C1 segment of cervical spinal cord (tissue), 14 donors: ENCODE measurements at places on chromosomes 6 and 20.
A peak's percentile ranks its signal among the peaks of the same experiment; 100 is the strongest.

DNA sequence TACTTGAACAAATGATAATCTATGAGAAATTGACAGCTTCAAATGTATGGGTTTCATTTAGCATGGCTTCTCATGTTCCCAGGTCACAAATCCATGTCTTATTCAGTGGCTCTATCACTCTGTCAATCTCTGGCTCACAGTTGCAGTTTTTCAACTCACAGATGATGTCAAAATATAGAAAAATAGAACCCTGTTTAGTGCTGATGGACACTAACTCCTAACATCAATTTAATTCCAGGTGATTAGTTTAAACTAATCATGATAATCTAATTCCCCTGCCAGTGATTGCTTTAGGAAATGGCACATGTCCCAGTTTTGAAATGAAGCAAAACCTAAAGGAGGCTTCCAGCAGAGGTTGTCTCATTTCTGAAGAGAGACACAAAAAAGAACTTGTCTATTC lies 13.0 kb downstream of the KHDC1 start:
- DNase-seq, result no peak

DNA sequence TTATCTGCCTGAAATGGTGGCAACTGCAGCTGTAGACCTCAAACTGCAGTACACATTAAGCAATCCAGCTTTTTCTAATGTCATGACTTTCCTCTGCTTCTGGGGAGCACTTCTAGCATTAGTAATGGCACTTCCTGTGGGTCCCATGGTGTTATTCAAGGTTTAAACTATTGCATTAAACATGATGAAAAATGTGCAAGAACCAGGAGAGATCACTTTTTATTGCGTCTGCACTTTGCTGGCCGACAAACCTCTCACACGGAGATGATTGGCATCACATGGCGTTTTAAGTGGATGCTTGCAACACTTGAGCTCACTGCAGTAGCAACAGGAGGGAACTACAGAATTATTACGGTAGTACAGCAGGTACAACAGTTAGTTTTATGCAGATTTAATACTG lies 148.4 kb downstream of the HIVEP2 start:
- no peak for DNase-seq

DNA sequence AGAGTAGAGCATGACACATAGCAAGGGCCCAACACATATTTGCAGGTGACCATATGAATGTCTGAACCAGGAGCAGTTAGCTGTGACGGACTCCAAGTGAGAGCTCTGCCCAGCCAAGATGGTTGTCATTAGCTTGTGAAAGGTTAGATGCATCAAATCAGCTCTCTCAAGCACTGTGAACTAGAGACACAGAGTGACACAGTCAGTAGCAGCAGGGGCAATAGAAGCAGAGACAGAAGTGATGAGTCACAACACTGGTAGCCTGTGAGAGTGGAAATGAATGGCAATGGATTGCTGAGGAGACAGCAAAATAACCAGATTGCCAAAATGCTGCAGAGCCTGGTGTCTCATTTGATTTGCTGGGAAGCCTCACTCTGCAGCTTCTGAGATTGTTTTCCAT lies 558.9 kb downstream of the PKHD1 start:
- no peak for DNase-seq

- no peak for DNase-seq
Observed at GRCh38 chr20:6651016-6651415, 116.5 kb upstream of the BMP2 start.

DNA sequence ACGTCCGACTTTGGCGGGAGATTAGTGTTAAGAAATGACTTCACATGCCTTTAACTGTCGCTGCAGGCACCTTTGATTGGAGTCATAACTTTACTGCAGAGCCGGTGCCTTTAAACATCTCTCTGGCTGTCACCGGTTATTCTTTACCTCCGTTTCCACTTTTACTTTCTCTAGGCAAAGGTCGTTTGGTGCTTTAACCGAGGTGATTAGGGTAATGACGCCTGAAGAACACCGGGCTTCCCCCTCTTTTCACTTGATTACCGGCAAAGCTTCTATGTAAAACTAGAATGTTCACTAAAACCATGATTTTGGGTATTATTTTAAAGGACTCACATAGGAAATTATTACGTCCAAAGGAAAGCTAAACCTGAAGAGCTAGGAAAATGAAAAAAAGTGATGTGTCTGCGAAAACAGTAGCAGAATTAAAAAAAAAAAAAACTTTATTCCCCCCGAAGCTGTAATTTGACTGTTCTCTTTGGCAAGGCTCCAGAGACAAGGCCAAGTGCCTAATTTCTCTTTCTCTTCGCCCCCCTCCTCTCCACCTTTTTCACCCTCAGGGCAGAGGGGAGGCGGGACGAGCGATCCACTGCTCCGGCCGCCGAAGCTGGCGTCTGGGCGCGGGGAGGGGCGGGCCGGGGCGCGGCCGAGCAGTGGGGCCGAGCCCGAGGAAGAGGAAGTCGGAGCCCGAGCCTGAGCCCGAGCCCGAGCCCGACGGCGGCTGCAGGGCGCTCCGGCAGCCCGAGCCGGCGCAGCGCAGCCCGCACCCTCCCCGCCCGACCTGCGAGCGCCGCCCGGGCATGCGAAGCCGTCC lies at the start of gene PLEKHG1:
Gene PLEKHG1, plus strand, starts transcription at position 687 of the 811 bp plus-strand sequence. CDS start 133,797 bp downstream, outside the sequence.
- peak; percentile 22 for DNase-seq

DNA sequence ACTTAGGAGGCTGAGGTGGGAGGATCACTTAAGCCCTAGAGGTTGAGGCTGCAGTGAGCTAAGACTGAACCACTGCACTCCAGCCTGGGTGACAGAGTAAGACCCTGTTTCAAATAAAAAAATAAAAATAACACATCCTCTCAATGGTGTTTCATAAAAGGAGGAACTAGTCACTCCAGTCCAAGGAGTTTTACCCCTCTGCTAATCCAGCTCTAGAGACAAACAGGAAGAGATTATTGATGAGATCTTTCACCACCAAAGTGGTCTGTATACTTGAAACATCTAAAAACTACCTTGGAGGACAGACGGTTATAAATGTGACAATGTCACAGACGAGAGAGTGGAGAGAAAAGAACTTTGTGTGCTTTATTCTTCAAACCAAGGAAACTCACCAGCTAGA lies 58.2 kb downstream of the PIGU start:
- DNase-seq, result no peak

GRCh38 chr20:32743237-32744112 lies at the start of gene COMMD7:
Gene COMMD7 (minus strand): TSS chr20:32743467. CDS start chr20:32743391, 76 bp downstream.
- no peak for DNase-seq

DNA sequence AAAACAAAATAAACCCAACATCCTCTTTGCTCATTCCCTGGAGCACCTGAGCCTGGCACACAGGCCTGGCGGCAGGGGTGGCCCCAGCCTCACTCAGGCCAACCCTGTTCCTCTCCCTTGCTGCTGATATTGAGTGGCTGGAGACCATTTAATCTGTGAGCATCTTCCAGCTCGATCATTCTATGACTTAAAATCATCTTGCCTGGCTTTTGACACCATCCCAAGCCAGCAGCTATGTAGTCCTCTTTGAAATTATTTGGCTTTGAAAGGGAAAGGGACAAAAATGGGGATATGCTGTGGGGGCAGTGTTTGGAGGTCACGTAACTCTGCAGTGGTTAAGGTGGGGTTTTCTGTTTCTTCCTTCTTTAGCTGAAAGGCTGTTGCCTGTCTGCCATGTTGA lies 22.8 kb downstream of the EZR start:
- no peak for DNase-seq

- DNase-seq, result no peak
Observed at GRCh38 chr6:37668251-37668650, 29.4 kb downstream of the MDGA1 start.

DNA sequence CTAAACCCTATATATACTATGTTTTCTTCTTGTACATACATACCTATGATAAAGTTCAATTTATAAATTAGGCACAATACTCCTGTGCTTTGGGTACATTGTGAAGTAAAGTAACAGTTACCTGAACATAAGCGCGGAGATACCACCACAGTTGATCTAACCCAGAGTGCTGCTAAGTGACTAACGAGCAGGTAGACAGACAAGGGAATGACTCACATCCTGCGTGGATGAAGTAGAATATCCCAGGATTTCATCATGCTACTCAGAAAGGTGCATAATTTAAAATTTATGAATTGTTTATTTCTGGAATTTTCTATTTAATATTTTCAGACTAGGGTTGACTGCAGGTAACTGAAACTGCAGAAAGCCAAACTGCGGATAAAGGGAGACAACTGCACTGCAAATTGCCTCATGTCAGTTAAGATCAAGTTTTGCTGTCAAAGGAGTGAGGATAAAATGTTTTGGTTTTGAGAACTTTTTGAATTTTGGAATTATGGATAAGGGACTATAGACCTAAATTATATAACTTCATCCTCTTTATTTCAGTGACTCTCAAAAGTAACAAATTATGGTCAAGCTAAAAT lies 14.4 kb downstream of the MKKS start:
- no peak for DNase-seq

DNA sequence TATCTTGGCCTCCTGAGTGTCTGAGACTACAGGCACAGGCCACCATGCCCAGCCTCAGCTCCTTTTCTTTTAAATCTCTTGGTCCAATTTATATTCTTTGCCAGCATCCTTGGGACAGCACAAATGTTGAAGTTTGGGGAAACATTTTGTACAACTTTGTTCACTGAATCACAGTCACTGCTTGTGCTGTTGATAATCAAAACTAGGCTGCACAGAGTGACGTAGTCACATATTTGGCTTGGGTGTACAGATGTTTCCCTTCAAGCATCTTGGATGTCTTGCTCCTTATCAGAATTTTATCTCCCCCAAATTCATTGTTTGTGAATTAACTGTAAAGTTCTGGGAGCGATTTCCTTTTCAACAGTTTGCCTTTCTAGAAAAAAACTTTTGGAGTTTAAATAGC lies 17.9 kb downstream of the CARMIL1 start:
- DNase-seq, result no peak

DNA sequence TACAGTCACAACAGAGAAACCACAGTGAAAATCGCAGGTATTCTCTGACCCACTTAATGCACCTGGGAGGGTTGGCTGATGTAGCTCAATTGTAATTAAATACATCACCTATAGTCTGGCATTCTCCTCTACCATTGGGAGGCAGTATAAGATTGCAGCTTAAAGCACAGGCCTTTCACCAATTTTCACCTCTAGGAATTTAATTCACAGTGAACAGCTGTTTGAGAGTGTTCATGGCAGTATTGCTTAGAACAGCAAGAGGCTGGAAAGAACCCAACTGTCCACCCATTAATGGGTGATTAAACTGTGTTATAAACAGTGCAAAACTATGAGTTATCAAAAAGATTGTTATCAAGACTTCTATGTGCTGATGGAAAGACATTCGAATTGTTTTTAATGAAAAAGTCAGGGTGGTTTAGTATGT lies 2.0 kb downstream of the EDEM2 start:
- no peak for DNase-seq

GRCh38 chr6:142218446-142218845 lies 71.4 kb downstream of the VTA1 start:
- no peak for DNase-seq

DNA sequence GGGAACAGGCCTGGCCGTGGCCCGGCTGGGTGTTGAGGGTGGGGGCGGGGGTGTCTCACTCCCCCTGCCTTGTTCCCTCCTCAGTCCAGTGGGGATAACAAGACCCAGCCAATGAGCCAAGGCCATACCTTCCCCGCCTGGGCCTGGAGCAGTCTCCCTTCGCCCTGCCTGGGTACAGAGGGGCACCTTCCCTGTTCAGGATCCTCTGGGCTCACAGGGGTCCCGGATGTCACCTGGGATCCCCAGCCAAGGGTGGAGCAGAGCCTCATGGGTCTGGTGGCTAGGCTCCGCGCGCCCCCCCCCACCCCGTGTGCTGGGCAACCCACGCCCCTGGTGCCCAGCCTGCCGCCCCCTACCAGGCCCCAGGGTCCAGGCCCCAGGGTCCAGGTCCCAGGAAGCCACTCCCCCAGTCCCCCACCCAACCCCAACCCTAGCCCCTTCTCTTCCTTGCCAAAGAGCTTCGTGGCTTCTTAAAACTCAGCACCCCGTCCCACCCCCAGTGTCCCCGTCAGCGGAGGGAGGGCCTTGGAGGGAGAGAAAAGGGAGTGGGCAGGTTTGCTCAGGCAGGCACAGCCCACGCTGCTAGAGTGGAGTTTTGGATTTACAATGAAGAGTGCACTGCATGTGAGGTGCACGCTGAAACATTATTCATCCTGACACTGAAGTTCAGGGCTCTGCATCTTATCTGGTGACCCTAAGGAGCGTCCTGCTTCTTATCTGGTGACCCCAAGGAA lies 11.8 kb downstream of the HRH3 start:
- no peak for DNase-seq

DNA sequence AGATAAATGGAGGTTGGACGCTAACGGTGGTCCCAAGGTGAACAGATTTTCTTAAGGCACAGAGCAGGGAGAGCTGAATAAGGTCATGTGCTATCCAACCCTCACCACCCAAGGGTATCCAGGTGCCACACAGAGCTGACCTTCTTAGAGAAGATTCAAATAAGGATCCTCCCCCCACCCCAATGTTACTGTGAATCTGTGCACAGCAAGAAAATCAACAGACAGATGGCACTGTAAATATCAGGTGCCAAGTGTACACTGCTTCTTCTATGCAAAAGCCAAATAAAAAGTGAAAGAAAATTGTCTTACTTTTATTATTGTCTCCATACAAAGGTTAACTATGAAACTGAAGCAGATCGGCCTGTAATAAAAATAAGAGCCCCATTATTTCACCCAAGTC lies 96.9 kb downstream of the PAK5 start:
- no peak for DNase-seq

DNA sequence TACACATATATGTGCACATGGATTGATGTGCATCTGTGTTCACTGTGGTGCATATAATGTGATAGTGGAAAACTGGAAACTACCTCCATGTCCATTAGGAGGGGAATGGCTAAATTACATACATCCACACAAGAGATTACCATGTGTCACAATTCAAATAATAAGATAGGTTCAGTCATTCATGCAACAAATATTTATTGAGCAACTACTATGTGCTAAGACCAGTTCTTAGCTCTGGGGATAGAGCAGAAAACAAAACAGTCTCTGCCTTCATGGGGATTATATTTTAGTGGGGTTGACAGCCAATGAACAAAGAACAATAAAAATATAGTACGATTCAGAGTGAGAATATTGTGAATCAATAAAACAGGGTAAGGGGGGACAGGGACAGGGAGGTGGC lies 61.7 kb upstream of the PTGIS start:
- no peak for DNase-seq

- peak; percentile 55 for DNase-seq
Observed at GRCh38 chr6:31462964-31463870, 34.7 kb upstream of the MICB start.

GRCh38 chr20:57562541-57563465 lies 1.9 kb downstream of the PCK1 start:
- DNase-seq, result no peak

GRCh38 chr20:50589548-50590347 lies 79.6 kb downstream of the PTPN1 start:
- no peak for DNase-seq

- DNase-seq, result no peak
Observed at GRCh38 chr6:39087197-39087596, 27.8 kb downstream of the SAYSD1 start.

DNA sequence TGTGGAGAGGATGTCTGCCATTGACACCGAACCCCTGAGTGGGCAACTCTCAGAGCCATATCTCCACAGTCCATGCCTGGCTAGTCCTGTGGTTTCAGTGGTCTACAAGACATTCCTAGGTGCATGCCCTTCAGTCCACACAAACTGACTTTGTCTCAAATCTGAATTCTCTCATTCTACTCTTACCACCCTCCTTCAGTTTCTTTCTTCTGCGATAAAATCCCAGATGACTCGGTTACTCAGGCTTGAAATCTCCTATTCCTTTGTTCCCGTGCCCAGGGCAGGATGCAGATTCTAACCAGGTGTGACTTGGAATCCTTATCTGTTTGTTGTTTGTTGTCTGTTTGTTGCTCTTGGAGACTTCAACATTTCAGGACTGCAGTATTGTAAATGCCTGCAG lies 9.3 kb downstream of the CDS2 start:
- no peak for DNase-seq

GRCh38 chr6:26241033-26241895 lies 123.7 kb upstream of the BTN3A2 start:
- DNase-seq, result no peak
